Lower leg skin (tissue), 4 donors: ENCODE measurements at places on chromosomes 3 and 15. TPM values are rescaled to one million over a fixed set of nuclear protein-coding genes. Genes with fewer than 3 reads are reported as not detected.

CCR8 gene
- not detected for total RNA-seq

CPNE9 gene
- total RNA-seq = 0.54 TPM

SLC12A1 gene
- total RNA-seq = not detected

HGD gene
- not detected for total RNA-seq

LSG1 gene
- 31.7 TPM for total RNA-seq

DNA sequence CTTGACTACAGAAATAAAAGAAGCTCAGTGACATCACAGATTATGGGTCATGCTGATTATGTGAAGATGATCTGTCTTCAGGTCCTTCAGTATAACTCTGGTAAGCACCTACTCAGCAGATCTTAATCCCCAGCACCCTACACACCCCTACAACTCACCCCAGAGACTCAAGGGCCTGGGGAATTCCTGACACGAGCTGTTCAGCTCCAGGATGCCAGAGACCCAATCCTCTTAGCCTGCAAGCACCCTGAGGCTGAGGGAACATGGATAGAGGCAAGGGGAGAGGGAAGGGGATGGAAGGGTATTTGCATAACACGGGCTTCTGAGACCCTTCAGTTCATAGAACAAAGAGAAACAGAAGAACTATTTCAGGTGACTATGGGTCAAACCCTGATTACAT lies 13.0 kb downstream of the GLB1 start:
- DNase-seq = no peak

GRCh38 chr3:149657926-149658743 lies at the start of gene WWTR1:
Gene WWTR1 (minus strand): TSS chr3:149658025. CDS start chr3:149657306, 719 bp downstream.
- DNase-seq = peak; percentile 97

DNA sequence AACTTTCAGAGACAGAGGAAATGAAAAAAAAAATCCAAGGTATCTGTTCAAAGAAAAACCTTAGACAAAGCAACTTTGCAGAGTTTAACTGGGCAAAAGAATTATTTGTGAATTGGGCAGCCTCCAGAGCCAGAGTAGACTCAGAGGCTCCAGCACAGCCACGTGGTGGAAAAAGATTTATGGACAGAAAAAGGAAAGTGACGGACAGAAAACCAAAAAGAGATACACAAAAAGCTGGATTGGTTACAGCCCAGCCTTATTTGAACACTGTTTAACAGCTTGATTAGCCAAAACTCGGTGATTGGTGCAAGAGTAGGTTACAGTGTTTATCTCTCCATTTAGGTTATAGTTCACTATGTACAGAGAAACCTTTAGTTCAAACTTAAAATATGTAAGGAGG lies 23.7 kb upstream of the GPD1L start:
- no peak for DNase-seq

GRCh38 chr15:31091481-31091880 lies 10.0 kb downstream of the TRPM1 start:
- no peak for DNase-seq

DNA sequence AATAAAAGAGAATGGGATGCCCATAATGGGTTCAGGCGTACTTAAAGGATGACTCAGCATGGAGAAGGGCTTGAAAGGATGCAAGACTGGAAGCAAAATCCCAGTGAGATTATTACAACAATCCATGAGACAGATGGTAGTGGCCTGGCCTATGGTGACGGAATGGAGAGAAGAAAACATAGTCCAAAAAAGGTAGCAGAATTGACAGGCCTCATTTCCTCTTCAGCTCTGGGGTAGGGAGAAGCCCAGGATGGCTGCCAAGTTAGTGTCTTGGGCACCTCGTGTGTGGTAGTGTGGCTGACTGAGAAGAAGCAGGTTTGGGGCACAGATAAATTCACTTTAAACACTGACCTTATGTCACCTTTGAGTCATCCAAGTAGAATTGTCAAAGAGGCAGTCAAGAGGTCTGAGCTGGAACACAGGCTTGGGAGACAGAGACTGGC lies 18.1 kb downstream of the MB21D2 start:
- DNase-seq = no peak

DNA sequence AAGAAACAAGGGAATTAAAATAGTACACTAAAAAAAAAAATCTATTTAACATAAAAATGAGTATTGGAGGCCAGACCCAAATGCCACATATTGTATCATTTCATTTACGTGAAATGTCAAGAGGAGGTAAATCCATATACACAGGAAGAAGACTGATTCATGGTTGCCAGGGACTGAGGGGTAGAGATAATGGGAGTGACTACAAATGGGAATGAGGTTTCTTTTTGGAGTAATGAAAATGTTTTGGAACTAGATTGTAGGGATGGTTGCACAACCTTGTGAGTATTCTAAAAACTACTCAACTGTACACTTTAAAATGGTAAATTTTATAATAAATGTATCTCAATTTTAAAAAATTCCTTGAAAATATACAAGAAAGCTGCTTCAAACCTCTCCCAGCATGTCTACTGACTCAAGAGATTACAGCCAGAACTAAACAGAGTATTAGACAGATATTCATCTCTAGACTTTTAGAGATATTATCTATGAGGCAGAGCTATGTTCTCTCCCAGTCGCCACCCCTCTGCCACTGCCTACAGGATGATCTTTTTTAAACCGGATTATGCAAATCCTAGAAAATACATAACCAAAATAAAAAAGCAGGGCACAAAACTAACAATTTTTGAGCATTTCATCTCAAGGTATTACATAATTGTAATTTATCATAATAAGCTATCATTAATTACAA lies 6.2 kb downstream of the HLTF start:
- no peak for DNase-seq

DNA sequence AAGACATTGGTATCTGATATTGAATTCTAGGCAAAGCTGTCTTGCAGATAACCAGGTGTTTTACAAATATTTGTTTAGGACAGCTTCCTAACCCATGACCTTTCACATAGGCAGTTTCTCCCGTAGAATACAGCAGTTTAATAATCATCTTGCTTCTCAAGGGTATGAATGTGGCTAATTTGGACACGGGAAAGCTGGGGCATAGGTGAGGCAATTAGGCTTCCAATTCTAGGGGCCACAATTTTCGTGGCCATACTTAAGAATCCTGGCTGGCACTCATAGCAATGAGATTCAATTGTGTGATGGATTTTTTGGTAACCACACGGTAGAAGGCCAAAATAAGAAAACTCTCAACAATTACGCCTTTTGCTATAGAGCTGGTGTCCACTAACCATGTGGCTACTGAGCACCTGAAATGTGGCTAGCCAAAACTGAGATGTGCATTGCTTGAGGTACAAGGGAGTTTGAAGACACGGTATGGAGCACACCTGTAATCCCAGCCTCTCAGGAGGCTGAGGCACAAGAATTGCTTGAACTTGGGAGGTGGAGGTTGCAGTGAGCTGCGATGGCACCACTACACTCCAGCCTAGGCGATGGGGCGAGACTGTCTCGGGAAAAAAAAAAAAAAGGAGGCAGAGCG lies 34.4 kb downstream of the TFRC start:
- DNase-seq = no peak

GRCh38 chr3:71955240-71956068 lies 170.5 kb upstream of the PROK2 start:
- peak; percentile 63 for DNase-seq

- DNase-seq = no peak
Observed at GRCh38 chr3:177694316-177694715, 497.0 kb upstream of the TBL1XR1 start.

DNA sequence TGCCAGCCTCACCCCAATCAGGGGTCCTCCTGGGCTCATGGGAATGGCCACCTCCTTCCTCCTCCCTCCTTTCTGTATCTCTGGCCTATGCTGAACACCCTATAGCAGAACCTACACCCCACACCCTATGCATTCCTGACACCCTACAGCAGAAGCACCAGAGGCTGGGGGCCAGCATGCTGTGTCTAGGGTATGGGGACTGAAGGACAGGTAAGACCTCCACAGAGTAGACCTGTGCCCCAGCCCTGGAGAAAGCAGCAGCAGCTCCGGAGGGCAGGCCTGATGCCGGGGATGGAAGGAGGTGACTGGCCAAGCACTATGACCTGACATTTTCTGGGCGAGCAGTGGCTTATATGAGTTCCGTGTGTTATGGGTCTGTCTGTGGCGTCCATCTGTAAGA lies 66.9 kb downstream of the TLE3 start:
- no peak for DNase-seq

DNA sequence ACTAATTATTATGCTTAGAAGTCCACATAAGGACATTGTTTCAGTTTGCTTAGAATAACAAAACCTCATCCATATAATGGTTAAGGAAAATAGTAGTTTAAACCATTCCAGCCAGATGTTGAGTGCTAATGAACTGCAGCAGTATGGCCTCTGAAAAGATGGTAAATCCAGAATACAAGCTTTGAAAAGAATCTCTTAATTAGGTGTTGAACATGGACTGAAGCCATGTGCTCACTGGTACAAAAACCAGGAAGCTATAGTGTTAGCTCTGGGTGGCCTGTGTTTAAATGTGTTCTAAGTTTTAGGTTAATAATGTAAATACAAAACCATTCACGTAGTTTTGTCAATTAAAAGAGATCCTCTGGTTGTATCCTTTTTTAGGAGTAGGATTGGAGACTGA lies 78.2 kb downstream of the GALK2 start:
- DNase-seq = no peak

DNA sequence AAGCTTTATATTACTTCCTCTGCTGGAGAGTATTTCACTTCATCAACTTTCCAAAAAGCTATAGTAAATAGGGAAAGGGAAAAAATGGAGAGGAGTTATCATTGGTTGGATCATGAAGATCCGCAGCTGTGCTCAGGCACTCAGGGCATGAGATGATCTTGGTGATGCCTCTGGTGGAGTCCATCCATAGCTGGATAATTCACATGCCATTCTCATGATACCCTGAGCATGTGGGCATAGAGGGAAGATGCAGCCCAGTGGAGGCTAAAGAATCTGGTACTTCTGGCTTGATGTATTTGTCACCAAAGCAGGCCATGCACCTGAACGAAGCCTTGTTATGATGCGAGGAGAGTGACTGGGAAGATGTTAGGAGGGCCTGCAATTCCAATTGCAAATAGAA lies 150.2 kb downstream of the CHST2 start:
- no peak for DNase-seq

- no peak for DNase-seq
Observed at GRCh38 chr3:177337541-177338331, 140.5 kb upstream of the TBL1XR1 start.

DNA sequence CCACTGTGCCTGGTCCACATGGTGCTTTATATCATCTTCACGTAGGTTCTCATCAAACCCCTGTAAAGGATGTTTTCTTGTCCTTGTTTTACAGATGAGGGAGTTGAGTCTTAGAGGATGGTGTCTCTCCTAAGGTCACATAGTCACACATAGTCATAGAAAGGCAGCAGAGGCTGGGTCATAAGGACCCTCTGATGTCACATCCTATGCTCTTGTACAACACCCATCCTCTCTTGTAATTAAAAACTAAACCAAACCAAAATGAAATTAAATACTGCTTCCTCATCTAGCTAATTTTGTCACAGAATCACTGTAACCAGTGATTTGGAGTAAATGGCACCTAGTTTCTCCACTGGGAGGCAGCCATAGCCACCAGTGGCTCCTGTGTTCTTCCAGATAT lies 21.8 kb upstream of the ATP1B3 start:
- no peak for DNase-seq

GRCh38 chr3:31575448-31575847 lies 42.7 kb downstream of the STT3B start:
- no peak for DNase-seq

- DNase-seq = no peak
Observed at GRCh38 chr3:196321162-196321561, 3.1 kb upstream of the DYNLT2B start.

DNA sequence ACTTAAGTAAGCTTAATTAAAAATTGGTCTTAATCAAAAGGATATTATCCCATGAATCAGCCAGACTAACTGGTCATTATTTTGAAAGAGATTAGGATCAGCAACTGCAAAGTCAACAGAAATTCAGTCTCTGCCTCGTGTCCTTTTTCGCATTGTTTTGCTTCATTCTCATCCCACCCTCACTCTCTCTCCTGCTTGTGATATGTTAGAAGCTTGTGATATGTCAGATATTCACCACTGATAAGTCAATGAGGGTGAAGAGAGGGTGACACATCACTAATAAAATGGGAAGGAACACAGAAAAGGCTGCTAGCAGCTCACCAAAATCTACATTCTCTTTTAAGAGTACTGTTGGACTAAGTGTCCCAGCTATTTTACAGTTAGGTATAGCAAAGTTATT lies 146.1 kb downstream of the SUCNR1 start:
- no peak for DNase-seq

DNA sequence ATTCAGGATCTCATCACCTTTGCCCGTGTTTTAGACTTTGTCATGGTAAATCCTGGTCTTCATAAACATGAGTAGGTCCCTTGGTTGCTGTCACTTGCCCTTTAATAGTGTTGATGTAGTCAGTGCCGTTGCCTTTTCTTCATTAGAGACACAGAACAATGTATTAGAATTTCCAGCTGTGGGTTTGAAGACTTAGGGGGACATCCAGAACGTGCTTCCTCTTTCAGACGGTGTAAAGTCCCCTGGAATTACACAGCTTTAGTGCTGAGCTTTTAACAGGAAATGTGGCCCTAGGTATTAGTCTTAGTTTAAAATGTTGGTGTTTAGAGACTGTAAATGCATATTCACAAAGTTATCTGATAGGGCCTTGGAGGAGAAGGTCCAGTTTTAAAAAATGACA lies 8.8 kb upstream of the LRCH3 start:
- DNase-seq = no peak

- DNase-seq = no peak
Observed at GRCh38 chr3:184795522-184796190, 16.3 kb upstream of the VPS8 start.

DNA sequence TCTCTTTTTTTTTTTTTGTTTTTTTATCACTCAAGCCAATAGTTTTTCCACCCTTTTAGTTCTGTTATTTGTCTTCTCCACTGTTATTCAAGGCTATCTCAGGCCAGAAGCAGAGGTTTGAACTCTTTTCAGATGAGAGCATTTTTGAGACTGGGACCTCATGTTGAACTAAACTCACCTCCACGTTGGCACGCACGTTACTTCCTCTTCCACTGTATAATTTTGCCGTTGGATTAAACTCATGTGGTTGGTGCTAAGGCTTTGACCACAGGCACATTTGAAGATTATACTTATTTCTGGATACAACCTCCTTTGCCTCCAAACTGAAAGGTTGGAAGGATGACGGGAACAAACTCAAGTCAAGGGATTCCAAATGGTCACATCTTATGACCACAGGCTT lies 501.3 kb upstream of the TPRG1 start:
- no peak for DNase-seq

- DNase-seq = no peak
Observed at GRCh38 chr3:169744366-169745054, 20.4 kb downstream of the TERC start.

DNA sequence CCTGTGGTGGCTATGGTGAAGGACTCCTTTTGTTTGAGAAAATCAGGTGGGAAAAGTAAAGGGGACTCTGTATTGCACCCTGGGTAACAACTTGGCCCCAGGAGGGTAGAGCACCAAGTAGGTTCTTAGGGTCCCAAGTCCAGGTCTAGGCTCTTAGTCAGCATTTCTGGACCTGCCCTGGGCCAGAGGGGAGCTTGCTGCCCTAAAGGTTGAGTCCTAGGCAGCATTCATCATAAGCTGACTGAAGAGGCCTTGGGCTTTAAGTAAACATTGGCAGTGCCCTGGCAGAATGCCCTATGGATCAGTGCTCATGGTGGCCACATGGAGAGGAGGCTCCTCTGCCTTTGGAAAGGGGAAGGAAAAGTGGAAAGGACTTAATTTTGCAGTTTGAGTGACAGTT lies 268.5 kb upstream of the CTNNB1 start:
- no peak for DNase-seq
